Right lobe of liver (tissue), 6 donors: ENCODE measurements at places on chromosomes 4 and X. TPM values are rescaled to one million over a fixed set of nuclear protein-coding genes. Genes with fewer than 3 reads are reported as not detected.
A peak's percentile ranks its signal among the peaks of the same experiment; 100 is the strongest.

TASL gene
- total RNA-seq, result not detected

NXT2 gene
- 4.3 TPM for total RNA-seq

YTHDC1 gene
- 15.5 TPM for total RNA-seq

ANOS1 gene
- total RNA-seq, result 0.22 TPM

APLN gene
- 5.3 TPM for total RNA-seq

HMGN5 gene
- 5.5 TPM for total RNA-seq

- no peak overlapping the region for H3K4me3 ChIP-seq
- H3K27me3 ChIP-seq, result no peaks in the 10 kb centered on the region
These were observed 85.1 kb upstream of the SHOX start for GRCh38 chrX:545452-545885.

DNA sequence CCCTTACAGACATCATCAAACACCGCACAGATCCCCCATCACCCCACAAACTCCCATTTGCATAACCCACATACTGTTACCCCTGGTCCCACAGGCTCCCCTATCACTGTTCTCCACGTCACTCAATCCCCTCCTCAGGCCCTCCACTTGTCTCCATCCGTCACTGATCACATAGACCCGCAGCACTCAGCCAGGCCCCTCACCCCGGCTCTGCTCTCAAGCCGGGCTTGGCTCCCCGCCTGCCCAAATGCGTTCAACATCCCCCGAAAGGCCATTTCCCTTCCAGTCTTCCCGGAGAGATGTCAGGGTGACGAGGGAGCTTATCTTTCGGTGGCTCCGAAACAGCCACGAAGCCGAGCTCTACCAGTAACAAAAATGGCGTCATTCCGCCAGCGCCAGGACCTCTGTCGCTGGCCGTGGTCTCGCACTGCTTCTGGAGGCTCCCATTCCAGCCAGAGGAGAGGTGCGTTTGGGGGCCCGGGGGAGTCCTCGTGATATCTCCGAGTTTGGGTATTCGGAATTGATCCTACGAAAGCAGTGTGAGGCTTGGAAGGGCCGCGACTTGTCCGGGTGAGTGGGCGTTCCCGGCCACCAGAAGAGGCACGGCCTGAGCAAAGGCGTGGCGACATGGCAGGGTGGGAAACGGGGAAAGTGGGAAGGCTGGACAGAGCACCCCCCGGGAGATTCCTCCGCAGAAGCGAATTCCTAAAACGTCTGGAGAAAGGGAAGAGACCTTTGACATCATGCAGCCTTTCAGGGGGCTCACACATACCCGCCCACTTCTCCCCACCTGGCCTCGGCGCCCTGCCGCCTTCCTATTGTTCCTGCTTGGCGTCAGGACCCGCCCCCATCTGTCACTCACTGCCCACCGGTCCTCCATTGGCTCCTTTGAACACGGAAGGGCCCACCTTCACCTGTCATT, at the start of gene ZNF630:
Gene ZNF630, minus strand, starts transcription at position 577 of the 922 bp plus-strand sequence. CDS start 4,754 bp downstream, outside the sequence.
- H3K27ac ChIP-seq, result peak within 1 kb of the TSS; percentile 47
- no peaks in the 10 kb centered on the region for H3K4me1 ChIP-seq
- DNase-seq, result peak; percentile 82
- H3K27me3 ChIP-seq, result no peaks in the 10 kb centered on the region
- H3K4me3 ChIP-seq, result peak within 1 kb of the TSS; percentile 55
- no peaks in the 10 kb centered on the region for H3K36me3 ChIP-seq

GRCh38 chr4:177371461-177371860, 61.8 kb downstream of the NEIL3 start:
- no peak overlapping the region for H3K4me3 ChIP-seq
- no peak for DNase-seq
- H3K4me1 ChIP-seq, result no peaks in the 10 kb centered on the region
- no peaks in the 10 kb centered on the region for H3K27me3 ChIP-seq

- no peak for DNase-seq
- no peaks in the 10 kb centered on the region for H3K36me3 ChIP-seq
- H3K4me3 ChIP-seq, result no peak overlapping the region
These were observed 130.4 kb downstream of the BCOR start for GRCh38 chrX:39967348-39967747.

DNA sequence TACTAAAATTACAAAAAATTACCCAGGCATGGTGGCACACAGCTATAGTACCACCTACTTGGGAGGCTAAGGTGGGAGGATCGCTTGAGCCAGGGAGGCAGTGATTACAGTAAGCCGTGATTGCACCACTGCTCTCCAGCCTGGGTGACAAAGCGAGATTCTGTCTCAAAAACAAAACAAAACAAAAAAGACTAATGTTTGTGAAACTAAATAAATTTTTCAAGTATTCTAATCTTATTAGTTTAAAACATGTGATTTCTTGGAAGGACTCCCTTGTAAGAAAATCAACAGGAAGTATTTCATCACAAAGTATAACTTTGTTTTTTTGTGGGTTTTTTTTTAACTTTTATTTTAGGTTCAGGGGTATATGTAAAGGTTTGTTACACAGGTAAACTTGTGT, 89.6 kb downstream of the EGF start:
- no peak overlapping the region for H3K4me3 ChIP-seq
- DNase-seq, result no peak
- H3K4me1 ChIP-seq, result no peaks in the 10 kb centered on the region
- H3K36me3 ChIP-seq, result no peaks in the 10 kb centered on the region
- H3K27ac ChIP-seq, result no peak overlapping the region

DNA sequence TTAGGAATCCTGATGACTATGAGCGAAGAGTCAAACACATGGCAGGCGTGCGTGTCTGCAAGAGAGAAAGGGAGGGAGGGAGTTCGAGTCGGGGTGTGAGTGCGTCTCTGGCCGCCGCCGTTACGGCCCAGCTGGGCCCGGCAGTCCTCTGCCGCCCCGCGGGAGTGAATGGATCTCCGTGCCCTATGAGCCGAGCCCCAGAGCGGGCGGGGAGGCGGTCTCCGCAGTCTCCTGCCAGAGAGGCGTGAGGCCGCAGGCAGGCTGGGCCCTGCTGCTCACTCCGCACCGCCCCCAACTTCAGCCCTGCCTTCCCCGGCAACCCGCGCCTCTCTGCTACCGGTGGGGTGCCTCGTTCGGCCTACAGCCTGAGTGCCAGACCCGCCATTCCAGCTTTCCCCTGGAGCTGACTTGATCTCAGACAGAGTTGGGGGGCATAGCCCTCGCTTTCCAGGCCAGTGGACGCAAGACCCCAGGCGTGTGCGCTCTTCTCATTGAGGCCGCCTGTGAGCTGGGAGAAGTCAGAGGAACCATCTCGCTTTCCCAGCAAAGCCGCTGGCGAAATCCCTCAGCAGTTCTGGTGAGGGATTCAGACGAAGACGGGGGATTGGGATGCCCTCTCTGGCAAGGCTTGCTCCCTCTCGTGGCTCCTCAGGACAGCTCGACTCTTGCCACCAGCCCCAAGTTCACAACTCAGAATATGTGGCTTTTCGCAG, 1.4 kb downstream of the SLC16A2 start:
- no peaks in the 10 kb centered on the region for H3K4me1 ChIP-seq
- H3K27ac ChIP-seq, result peak overlapping the region; percentile 62
- no peaks in the 10 kb centered on the region for H3K36me3 ChIP-seq
- no peaks in the 10 kb centered on the region for H3K27me3 ChIP-seq

- H3K27me3 ChIP-seq, result no peaks in the 10 kb centered on the region
- no peaks in the 10 kb centered on the region for H3K4me1 ChIP-seq
- peak; percentile 25 for DNase-seq
- H3K27ac ChIP-seq, result no peak overlapping the region
- H3K4me3 ChIP-seq, result no peak overlapping the region
These were observed 2214.5 kb upstream of the TENM3 start for GRCh38 chr4:180028682-180029081.

DNA sequence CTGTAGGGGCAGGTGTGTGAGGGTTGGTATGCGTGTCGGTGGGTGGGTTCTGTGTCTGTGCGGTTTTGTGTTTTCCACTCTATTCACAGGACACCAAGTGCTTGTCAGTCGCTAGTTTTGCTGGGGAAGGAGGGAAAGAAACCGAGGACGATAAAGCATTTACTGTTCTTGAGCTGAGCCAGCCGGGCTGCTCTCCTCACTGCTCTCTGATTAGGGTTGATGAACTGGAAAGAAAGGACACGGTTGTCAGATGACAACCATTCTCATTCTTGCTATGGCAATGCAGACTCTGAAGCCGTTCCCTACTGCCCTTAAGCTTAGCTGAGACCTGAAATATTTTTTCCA, 832 bp downstream of the EGFL6 start:
- no peak overlapping the region for H3K27ac ChIP-seq
- H3K36me3 ChIP-seq, result no peaks in the 10 kb centered on the region
- H3K4me1 ChIP-seq, result no peaks in the 10 kb centered on the region
- DNase-seq, result no peak
- no peak overlapping the region for H3K4me3 ChIP-seq
- no peaks in the 10 kb centered on the region for H3K27me3 ChIP-seq

- no peak overlapping the region for H3K27ac ChIP-seq
- H3K4me3 ChIP-seq, result no peak overlapping the region
- H3K4me1 ChIP-seq, result no peaks in the 10 kb centered on the region
- no peaks in the 10 kb centered on the region for H3K27me3 ChIP-seq
- no peak for DNase-seq
- no peaks in the 10 kb centered on the region for H3K36me3 ChIP-seq
These were observed 36.2 kb downstream of the EGFL6 start for GRCh38 chrX:13605611-13606010.

- no peaks in the 10 kb centered on the region for H3K27me3 ChIP-seq
- H3K4me1 ChIP-seq, result no peaks in the 10 kb centered on the region
- no peak overlapping the region for H3K27ac ChIP-seq
- no peak for DNase-seq
These were observed 733.7 kb upstream of the PABPC4L start for GRCh38 chr4:134935320-134935719.

- no peaks in the 10 kb centered on the region for H3K4me1 ChIP-seq
- H3K27ac ChIP-seq, result no peak overlapping the region
- H3K4me3 ChIP-seq, result no peak overlapping the region
- DNase-seq, result no peak
- no peaks in the 10 kb centered on the region for H3K36me3 ChIP-seq
These were observed 175.5 kb downstream of the MAPK10 start for GRCh38 chr4:86184216-86184900.

GRCh38 chr4:30783751-30784150, 63.6 kb downstream of the PCDH7 start:
- H3K36me3 ChIP-seq, result no peaks in the 10 kb centered on the region
- no peaks in the 10 kb centered on the region for H3K4me1 ChIP-seq
- no peaks in the 10 kb centered on the region for H3K27me3 ChIP-seq

DNA sequence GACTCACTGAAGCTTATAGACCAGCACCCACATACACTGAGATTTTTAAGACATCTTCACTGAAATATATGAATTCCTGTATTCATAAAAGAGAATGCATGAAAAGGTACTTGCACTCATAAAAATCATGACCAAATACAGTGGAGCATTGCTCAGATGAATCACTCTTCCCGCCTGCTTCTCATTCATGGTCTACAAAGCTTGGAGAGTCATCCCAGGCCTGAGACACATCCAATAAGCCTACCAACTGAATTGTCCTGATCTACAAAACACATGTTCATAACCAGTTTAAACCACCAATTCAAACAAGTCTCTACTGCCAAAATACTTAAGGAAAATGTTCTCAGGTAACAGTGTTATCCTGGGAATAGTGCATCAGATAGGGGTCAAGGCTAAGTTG, 38.1 kb downstream of the PROM1 start:
- H3K27ac ChIP-seq, result no peak overlapping the region
- H3K27me3 ChIP-seq, result no peaks in the 10 kb centered on the region
- no peak overlapping the region for H3K4me3 ChIP-seq
- H3K4me1 ChIP-seq, result no peaks in the 10 kb centered on the region
- no peaks in the 10 kb centered on the region for H3K36me3 ChIP-seq

DNA sequence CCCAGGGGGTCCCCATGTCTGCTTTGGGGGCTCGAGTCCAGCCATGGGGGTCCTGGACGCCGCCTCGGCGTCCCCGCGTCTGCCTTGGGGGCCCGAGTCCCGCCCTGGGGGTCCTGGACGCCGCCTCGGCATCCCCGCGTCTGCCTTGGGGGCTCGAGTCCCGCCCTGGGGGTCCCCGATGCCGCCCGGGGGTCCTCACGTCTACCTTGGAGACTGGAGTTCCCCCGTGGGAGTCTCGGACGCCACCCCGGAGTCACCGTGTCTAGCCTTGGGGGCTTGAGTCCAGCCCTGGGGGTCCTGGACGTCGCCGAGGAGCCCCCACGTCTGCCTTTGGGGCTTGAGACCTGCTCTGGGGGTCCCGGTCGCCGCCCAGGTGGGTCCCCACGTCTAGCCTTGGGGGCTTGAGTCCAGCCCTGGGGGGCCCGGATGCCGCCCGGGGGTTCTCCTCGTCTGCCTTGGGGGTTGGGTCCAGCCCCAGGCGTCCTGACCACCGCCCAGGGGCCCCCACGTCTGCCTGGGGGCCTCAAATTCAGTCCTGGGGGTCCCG, 1.1 kb upstream of the GTPBP6 start:
- H3K4me3 ChIP-seq, result peak overlapping the region; percentile 91
- H3K27ac ChIP-seq, result peak overlapping the region; percentile 65
- no peaks in the 10 kb centered on the region for H3K27me3 ChIP-seq
- H3K4me1 ChIP-seq, result no peaks in the 10 kb centered on the region
- no peaks in the 10 kb centered on the region for H3K36me3 ChIP-seq
- peak; percentile 77 for DNase-seq

DNA sequence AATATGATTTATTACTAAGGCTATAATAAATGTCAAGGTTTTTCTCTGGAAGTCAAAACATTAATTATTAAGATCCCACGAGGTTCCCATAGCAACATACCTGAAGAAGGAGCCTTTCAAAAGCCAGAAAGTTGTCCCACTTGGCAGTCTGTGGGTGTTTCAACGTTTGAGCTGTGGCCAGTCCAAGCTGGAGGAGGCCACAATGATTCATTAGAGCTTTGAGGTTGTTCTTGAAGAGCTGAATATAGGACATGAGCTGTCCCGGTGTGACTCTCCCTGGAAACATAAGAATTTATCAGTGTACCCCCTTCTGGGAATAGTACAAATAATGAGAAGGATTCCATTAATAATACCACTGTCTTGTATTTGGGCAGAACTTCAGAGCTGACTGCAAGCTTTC, 92.1 kb downstream of the SCFD2 start:
- no peaks in the 10 kb centered on the region for H3K27me3 ChIP-seq
- H3K36me3 ChIP-seq, result no peaks in the 10 kb centered on the region
- no peaks in the 10 kb centered on the region for H3K4me1 ChIP-seq
- no peak overlapping the region for H3K4me3 ChIP-seq
- H3K27ac ChIP-seq, result no peak overlapping the region

GRCh38 chrX:17680732-17681413, 56.4 kb upstream of the SCML1 start:
- no peak overlapping the region for H3K27ac ChIP-seq
- DNase-seq, result no peak
- H3K36me3 ChIP-seq, result no peaks in the 10 kb centered on the region
- no peak overlapping the region for H3K4me3 ChIP-seq
- no peaks in the 10 kb centered on the region for H3K4me1 ChIP-seq

GRCh38 chrX:106599411-106599810, 12.4 kb upstream of the RADX start:
- no peaks in the 10 kb centered on the region for H3K4me1 ChIP-seq
- no peaks in the 10 kb centered on the region for H3K36me3 ChIP-seq
- no peak for DNase-seq
- H3K4me3 ChIP-seq, result no peak overlapping the region
- no peak overlapping the region for H3K27ac ChIP-seq
